ENCODE measurements at places on chromosomes 12 and 14.

- peak; percentile 32 for DNase-seq
Observed at GRCh38 chr14:90850487-90850886, 34.3 kb upstream of the TTC7B start.

- DNase-seq = no peak
Observed at GRCh38 chr14:44135972-44136371, 371.1 kb downstream of the FSCB start.

- no peak for DNase-seq
Observed at GRCh38 chr12:89622115-89622514, 86.5 kb downstream of the ATP2B1 start.

GRCh38 chr14:92513966-92514843, 624 bp downstream of the RIN3 start:
- no peak for DNase-seq

Measured in umbilical cord (tissue), 2 donors.